ENCODE measurements at places on chromosomes 1 and 21. TPM values are rescaled to one million over a fixed set of nuclear protein-coding genes. Genes with fewer than 3 reads are reported as not detected.

DNA sequence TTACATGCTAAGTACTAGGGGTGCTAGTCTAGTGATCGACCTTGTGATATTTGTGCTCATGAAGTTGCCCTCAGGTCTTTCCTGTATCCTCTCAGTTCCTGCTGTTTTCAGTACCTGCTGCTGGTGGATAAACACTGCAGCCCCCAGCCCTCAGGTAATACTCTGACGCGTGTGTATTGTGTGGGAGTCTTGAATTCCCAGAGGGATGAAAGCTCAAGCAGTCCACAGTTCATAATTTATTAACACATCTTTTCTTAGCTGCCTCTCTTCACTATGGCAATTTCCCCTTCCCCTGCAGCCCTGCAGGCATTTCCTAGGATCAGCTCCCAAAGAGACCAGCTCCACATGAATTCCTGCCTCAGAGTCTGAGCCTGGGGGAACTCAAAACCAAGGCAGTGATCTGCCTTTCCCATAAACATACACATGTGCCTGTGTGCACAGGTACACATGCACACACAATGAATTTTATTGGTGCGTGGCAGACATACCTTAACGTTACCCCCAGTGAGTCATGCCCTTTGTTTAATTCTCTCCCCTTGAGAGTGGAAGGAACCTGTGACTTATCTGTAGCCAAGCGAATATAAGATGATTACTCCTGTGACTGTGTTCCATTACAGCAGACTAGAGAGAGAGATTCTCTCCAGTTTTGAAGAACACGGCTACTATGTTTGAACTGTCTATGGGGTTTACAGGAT is 14.1 kb upstream of the HMGCS2 start:
- DNase-seq, result no peak
- peaks cover 19% of the 10 kb centered on the region for H3K27me3 ChIP-seq
- H3K4me1 ChIP-seq, result peaks cover 3% of the 10 kb centered on the region
- no peak overlapping the region for H3K27ac ChIP-seq
- no peaks in the 10 kb centered on the region for H3K36me3 ChIP-seq

DNA sequence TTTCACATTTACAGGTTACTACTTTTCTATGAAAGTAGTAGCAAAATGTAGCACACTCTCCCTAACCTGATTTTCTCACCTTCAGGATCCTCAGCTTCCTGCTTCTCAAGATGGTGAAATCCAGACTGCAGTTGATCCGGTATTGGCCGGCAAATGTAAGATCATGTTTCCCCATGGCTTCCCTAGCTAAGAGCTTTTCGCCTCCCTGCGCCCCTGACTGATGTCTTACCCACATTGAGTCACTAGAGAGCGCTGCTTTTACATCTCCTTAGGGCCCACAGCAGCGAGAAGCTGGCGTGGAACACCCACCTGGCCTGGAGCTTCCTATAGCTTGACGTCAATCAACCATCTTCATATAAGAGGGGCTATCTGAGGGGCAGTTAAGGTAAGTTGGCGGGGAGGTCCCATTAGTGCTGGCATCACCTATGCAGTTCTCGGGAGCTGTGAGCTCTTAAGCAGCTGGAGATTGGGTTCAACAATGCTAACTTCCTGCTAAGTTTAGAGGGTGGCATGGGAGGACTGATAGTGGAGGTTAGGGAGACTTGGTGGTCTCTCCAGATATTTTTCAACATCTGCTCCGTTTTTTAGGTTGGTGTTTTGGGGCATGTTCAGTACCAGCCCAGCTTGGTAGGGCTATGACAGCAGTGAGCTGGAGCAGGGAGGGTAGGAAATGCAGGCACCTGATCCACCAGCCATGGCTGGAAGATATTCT is 5.5 kb downstream of the PTPN7 start:
- H3K4me3 ChIP-seq, result no peak overlapping the region
- no peak overlapping the region for H3K27ac ChIP-seq
- DNase-seq, result peak; percentile 93
- H3K36me3 ChIP-seq, result no peaks in the 10 kb centered on the region
- H3K27me3 ChIP-seq, result peaks cover 2% of the 10 kb centered on the region
- H3K4me1 ChIP-seq, result peaks cover 10% of the 10 kb centered on the region

Gene C1orf74
- 2.5 TPM for total RNA-seq

Gene DNALI1
- total RNA-seq, result 6.5 TPM

DNA sequence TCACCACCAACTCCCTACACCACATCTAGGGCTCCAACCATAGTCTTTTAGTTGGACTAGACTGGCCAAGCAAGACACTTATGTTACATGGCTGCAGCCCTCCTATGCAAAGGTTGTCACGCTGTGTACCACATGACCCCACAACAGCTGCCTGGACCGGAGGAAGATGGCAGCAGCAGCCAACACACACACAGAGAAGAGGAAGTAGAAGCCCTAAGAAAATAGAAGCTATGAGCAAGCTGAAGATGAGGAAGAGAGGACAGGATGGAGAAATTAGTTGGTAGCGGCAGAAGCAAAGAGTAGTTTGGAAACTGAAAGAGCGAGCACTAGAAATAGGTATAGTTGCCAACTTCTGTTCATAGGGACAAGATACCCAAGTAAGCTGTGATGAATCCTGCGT is 60.8 kb upstream of the RALGPS2 start:
- H3K4me3 ChIP-seq, result no peak overlapping the region
- H3K4me1 ChIP-seq, result no peaks in the 10 kb centered on the region
- no peaks in the 10 kb centered on the region for H3K27me3 ChIP-seq

GRCh38 chr21:39581414-39581813 is 31.3 kb upstream of the B3GALT5 start:
- H3K4me3 ChIP-seq, result no peak overlapping the region
- no peak for DNase-seq
- H3K27ac ChIP-seq, result no peak overlapping the region
- H3K4me1 ChIP-seq, result no peaks in the 10 kb centered on the region

DNA sequence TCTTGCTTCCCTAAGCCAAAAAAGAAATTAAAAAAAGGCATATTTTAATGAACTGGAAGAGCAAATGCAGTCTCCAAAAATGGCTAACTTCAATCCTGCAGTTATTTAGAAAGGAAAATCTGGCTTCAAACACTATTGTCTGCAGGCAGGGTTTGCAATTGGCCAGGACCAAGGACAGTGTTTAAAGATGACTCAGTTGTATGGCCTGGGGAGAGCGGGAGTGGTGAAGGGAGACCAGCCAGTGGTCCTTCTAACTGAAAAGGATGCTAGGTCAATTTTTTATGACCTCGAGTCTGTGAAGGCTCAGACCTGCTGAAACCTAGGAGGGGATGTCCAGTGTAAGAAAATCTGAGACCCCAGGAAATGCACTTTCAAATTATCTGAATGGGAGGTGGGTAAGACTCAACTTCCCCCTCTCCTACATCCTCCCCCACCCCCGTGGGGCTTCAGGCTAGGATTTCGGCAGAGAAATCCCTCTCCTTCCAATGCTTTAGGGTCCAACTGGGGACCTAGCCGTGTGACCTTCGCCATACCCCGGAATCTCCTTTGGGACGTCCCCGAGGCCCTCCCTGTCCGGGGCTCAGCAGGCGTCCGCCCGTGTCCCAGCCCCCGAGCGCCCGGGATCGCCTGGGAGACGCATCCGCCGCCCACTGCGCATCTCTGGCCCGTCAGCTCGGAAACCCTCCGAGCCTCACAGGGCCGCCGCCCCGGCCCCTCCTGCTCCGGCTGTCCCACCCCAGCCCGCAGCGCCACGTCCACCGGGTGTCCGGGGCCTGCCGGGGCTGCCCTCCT is 602 bp upstream of the RIMKLA start:
- H3K4me3 ChIP-seq, result no peak overlapping the region
- peak; percentile 95 for DNase-seq
- no peaks in the 10 kb centered on the region for H3K4me1 ChIP-seq
- H3K27ac ChIP-seq, result no peak overlapping the region
- H3K36me3 ChIP-seq, result no peaks in the 10 kb centered on the region

Gene CFAP107
- total RNA-seq, result not detected

Gene KRTAP6-1
- total RNA-seq, result not detected

All from osteoblast (primary cell).